ENCODE measurements at places on chromosomes 13 and 19.

- peak; percentile 39 for DNase-seq
These were observed 34.2 kb upstream of the PNMA8B start for GRCh38 chr19:46529622-46530451.

- peak; percentile 50 for DNase-seq
These were observed 11.5 kb downstream of the S1PR2 start for GRCh38 chr19:10219678-10220077.

GRCh38 chr19:56314018-56314380 lies 640 bp downstream of the ZSCAN5A start:
- no peak for DNase-seq

GRCh38 chr13:113666329-113666670 lies 719 bp upstream of the GRK1 start:
- no peak for DNase-seq

- DNase-seq, result no peak
These were observed 43.1 kb downstream of the ZNF726 start for GRCh38 chr19:23957660-23958281.

- no peak for DNase-seq
These were observed 121.8 kb downstream of the URI1 start for GRCh38 chr19:30063650-30064347.

GRCh38 chr13:72760189-72760588 lies 21.5 kb downstream of the DIS3 start:
- no peak for DNase-seq

- DNase-seq, result no peak
These were observed 5.9 kb upstream of the SIGLEC7 start for GRCh38 chr19:51135986-51136762.

DNA sequence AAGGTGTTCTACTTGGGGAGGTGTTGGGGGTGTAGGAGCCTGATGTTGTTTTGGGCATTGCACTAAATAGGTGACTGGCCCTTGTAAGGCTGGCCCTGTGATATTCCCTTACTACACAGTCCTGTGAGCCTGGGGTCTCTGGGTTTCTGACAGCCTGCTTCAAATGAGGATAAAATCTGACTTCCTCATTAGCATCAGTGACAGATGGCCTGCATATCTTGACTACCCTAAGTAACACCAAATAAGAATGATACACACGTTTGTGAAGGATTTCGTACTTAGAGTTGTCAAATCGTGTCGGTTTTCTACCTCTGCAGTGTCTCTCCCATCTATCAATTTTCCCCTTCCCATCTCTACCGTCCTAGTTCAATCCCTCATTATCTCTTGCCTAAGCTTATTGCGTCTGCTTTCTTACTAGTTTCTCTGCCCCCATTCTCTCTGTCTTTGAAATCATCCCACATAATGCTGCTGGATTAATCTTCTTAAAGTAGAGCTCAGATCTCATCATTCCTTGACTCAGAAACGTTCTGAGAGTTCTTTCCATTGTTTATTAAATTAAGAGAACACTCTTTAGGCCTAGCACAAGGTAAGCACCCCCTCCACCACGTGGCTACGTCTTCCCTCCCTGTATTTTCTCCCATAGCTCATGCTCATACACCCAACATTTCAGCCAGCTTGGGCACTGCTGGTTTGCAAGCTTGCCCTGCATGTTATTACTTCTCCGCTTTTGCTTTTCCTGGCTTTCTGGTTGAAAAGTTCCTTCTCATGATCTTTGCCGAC lies 26.2 kb upstream of the CNMD start:
- DNase-seq, result no peak

- DNase-seq, result no peak
These were observed 43.8 kb downstream of the PEPD start for GRCh38 chr19:33477781-33478180.

GRCh38 chr13:112132142-112132541 lies 65.2 kb downstream of the SOX1 start:
- no peak for DNase-seq

DNA sequence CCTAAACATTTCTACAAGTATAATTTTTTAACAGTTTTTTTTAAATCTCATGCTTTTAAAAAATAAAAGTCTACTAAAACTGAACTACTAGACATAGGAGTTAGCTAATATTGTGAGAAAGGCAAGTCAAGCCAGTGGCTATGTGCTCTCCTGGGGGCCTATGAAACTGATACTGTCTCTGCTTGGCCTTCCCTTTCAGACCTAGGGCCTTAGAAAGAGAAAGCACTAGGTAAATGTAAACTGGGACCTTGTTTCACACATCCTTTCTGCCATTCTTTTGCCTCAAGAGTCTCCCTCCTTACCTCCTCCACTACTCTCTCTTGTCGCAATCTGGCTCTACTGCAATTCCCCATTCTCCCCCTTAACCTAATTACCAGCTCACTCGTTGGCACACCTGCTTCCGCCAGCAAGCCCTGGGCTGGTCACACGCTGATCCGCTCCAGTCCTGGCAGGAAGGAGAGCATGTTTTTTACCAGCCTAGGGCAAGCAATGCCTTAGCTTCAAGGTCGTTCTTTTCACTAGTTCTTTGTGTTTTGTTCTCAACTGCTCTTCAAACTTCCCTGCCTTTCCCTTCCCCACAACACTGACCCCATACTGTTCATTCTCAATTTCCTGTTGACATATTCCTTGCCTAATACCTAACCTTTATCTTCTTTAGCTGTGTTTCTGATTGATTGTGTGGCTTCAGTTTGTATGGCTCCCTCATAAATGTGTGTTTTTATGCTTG lies 23.1 kb downstream of the TBC1D4 start:
- DNase-seq, result no peak

GRCh38 chr19:49080392-49080791 lies 4.9 kb upstream of the SNRNP70 start:
- no peak for DNase-seq

DNA sequence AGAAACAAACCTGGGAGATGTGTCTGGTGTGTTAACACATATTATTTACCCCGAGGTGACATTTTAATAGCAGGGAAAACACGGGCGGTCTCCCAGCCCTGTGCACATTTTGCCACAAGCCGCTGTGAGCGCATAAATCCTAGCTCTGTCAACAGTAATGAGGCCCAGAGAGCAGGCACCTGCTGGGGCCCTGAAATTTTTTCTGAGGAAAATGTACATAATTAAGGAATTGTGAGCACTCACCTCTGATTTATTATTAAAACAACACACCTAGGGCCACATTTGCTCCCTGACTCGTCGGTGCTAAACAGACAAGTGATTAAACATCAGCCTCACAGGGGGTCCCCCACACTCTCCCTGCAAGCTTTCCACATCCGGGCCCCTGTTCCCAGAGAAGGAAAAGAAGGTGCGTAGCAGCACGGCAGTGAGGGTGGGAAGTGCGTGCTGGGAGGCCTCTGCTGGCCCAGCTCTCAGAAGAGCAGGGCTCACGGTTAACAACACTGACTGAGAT lies 616.3 kb downstream of the UQCRFS1 start:
- no peak for DNase-seq

DNA sequence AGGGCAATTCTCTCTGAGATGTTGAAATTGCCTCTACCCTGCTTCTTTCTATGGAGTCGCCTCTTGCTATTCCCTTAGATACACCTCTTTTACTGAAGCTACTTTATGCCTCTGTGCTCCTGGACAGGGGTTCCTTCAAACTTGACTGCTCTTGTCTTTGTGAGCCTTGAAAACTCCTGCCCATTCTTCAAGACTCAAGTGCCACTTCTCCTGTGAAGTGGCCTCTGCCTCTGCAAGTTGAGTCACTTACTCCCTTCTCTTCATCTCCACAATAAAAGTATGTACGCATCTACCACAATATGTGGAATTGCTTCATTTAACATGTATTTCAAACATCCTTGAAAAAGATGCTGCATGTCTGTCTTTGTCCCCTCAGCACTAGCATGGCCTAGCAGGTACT lies 66.0 kb upstream of the TPP2 start:
- no peak for DNase-seq

- no peak for DNase-seq
These were observed 90.2 kb downstream of the ATP11A start for GRCh38 chr13:112779856-112780604.

GRCh38 chr19:39380521-39381502 lies 10.1 kb downstream of the PAF1 start:
- DNase-seq, result no peak

DNA sequence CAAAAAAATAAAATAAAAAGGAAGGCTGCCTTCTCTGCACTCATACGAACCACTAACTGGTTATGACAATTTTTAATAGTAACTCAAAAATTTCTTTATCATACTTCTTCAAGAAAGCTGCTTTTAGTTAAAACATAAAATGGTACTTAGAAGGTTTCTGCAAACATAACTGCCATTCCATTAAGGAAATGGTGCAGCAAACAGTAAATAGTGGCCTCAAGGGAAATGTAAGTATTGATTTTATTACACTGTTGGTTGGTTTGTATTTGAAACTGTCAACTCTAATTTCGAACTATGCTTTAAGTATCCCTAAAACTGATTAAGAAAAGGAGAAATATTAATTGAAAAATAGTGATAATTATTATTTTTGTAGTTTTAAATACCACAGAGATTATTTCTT lies 278.0 kb downstream of the DACH1 start:
- no peak for DNase-seq

DNA sequence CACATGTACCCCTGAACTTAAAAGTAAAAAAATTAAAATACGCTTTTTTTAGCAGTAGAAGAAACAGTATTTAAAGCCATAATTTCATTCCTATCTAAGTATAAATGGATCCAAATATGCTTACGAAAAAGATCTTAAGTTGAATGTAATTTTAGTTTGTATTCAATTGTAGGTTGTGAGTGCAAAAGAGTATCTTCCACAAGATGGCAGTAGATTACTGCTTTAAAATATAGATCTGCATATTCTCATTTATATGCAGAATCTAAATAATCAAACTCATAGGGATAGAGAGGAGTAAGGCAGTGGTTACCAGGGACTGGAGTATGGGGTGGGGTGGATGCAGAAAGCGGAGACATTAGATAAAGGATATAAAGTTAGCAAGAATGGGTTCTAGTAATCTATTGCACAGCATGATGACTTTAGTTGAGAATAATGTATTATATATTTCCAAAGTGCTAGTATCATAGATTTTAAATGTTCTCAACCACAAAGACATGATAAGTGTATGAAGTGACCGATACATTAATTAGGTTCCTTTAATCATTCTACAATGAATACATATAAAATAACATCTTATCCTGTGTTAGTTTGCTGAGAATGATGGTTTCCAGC lies 14.2 kb downstream of the OR7A17 start:
- no peak for DNase-seq

DNA sequence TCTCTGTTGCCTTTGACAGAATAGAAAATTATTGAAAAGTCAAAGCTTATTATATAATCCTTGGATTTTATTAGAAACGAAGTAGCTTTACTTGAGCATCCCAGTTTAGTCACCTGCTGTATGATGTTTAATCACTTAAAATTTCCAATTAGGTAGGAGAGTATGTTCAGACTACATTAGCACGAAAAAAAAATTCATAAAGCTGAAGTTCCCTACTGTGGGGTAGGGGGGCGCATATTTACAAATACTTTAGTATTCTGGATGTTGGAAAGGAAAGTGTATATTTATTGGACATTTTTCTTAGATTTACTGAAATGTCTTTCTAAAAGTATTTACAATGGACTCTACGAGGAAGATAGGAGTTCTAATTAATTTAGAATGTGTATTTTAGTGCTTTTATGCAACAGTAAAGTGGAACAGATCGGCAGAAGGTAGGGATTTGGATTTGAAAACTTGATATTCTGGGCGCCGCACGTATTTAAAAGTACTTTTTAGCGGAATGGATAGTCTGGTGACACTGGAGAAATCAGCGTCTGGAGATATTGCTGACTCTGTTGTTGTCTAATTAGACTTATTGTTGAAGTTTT lies 1.9 kb downstream of the CDK8 start:
- DNase-seq, result no peak

DNA sequence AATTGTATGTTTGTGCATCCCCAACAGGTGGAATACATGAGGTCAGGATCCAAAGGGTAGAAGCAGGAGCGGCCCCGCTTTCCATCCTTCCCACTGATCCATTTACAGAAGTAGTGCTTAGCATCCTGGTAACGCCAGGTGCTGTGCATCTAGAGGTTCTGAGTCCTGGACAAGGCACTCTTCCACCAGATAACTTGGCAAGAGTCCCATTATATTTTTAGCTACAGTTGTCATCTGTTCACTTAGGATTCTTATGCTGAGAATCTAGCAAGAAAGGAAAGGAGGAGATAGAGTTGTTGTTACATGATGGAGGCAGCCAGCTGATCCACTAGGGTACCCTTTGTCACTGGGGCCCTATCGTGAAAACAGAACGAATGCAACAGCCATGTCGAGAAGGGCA lies 389.5 kb upstream of the ZNF507 start:
- no peak for DNase-seq

- DNase-seq, result no peak
These were observed 17.6 kb downstream of the EVI5L start for GRCh38 chr19:7847664-7848063.

DNA sequence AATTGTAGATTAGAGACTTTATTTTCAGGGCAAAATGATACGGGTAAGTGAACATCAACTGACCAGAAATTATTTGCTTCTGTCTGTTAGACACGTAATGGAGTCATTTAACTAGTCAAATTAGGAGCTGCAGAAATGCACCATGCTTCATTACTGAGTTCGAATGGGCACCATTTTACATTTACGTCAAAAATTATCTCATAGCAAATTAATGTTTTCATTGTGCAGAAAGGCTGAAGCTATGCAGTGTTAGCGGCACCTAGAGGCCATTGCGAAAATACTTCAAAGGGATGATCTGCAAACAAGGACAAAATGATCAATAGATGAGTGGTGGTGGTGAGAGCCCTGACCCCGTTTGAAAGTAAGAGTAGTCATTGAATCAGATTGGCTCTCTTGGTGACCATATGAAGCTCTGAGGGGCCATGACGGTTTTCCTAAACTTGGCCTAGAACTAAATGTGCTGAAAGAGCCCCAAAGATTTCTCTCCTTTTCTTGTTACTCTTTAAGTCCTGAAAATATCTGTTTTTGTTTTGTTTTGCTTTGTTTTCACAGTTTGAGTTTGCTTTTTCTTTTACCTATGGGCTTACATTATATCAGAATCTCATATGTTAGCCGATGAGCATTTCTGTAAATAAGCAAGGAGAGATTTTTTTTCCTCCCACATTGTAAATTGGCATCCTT lies 277.9 kb downstream of the ZNF536 start:
- peak; percentile 42 for DNase-seq

DNA sequence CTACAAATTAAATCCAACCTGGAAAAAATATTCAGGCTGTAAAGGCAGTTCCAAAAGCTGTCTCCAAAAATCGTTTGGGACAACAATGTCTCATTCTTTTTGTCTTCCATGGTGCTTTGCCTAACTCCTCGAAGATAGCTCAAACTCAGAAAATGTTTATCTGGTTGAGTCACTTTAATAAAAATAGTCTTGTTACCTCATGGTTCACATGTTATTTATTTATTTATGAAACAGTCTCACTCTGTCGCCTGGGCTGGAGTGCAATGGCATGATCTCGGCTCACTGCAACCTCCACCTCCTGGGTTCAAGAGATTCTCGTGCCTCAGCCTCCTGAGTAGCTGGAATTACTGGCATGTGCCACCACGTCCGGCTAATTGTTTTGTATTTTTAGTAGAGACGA lies 4.9 kb upstream of the BRD4 start:
- DNase-seq, result no peak

Measured in fibroblast of skin of left quadriceps (primary cell).